ENCODE measurements at places on chromosomes 16 and 17.

- no peak for DNase-seq
Measured at GRCh38 chr17:63270610-63271009, 175.5 kb downstream of the CYB561 start.

DNA sequence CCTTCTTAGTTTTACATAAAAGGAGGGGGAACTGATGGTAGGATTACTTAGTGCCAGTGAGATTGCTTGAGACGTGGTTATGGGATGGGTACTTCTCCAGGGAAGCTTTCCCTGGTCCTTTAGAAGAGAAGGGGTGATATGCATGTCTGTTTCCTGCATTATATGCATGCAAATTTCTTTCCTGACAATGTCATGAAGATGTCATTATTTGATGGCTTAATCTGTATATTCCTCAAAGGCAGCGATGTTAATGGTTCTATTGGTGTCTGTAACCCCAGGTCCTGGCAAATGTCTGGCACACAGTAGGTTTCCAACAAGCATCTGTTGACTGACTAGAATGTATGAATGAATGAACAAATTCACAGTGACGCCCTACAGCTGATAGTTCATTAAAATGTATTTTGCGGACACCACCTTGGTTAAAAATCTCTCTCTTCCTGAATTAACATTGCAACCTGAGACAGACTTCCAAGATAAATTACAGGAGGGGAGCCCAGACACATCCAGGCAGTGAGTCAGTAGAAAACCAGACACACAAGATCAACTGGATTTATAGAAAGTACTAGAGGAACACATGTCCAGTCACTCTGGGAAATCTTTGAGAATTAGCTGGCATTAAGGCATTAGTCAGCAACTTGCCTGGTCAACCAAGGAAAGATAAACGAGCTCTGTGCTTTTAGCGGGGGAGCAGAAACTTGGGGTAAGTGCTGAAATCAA lies 293.4 kb downstream of the XYLT1 start:
- no peak for DNase-seq

GRCh38 chr17:39651923-39652586 lies 13.1 kb upstream of the TCAP start:
- no peak for DNase-seq

DNA sequence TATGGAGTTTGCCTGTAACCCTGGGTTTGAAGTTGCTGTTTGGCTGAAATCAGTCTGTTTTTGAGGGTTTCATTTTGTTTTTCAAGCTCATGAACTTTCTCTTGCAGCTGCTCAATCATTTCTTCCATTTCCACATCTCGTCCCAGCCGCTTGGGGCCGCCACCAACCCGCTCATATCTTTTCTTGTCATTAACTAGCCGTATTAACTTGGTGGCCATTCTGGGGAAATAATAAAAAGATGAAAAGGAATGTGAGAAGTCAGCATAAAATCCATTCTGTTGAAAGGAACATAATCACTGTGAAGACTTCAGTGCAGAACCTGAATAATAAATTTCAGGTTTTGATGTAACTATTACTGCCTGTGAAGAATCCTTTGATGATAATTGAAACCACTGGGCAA lies 11.5 kb downstream of the RPGRIP1L start:
- DNase-seq, result no peak

DNA sequence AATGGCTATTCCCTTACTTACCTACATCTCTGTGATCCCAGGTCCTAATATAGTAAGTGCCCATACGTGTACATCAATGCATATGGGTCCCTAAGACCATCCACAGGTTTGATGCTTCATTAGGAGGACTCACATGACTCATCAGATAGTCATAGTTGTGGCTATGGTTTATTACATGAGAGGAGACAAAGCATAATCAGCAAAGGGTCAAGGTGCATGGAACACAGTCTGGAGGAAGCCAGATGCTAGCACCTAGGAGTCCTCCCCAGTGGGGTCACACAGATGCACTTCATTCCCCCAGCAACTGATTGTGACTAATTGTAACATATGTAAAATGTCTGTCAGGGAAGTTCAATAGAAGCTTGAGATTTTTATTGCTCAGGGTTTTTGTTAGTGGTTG lies 42.8 kb downstream of the PHKB start:
- no peak for DNase-seq

- DNase-seq, result no peak
Measured at GRCh38 chr17:49723423-49723822, 15.7 kb upstream of the SLC35B1 start.

GRCh38 chr16:3514621-3515020 lies 13.8 kb downstream of the CLUAP1 start:
- DNase-seq, result no peak

DNA sequence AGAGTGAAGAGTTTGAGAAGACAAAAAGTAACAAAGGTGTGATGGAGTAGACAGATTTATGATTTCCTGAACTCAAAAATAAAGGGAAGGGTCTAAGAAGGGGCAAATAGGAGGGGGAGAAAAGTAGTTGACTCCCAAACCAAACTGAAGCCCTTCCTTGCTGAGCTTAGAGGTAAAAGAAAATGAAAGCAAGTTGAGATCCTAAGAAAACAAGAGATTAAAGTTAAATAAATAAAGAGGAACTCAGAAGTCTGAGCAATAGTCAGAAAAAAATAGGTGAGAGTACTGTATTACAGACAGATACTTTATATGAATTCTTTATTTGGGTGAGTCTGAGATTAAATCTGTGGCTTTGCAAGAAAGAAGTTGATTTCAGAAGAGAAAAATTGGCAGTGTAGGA lies 3.3 kb upstream of the PSMD12 start:
- DNase-seq, result no peak
